ENCODE measurements at places on chromosomes 16 and 17. TPM values are rescaled to one million over a fixed set of nuclear protein-coding genes. Genes with fewer than 3 reads are reported as not detected.

NXN gene
- total RNA-seq: 33.6 TPM

NPEPPS gene
- 130 TPM for total RNA-seq

DNASE1 gene
- 6.0 TPM for total RNA-seq

SLC52A1 gene
- total RNA-seq: 0.07 TPM

SCIMP gene
- not detected for total RNA-seq

KRTAP3-1 gene
- total RNA-seq: not detected

SHBG gene
- not detected for total RNA-seq

PRRT2 gene
- total RNA-seq: 1.8 TPM

KRTAP1-5 gene
- not detected for total RNA-seq

LGALS9B gene
- total RNA-seq: not detected

EVI2B gene
- 2.5 TPM for total RNA-seq

MVP gene
- total RNA-seq: 184 TPM

CFAP119 gene
- total RNA-seq: 1.5 TPM

ABCC6 gene
- total RNA-seq: under 0.01 TPM

TEKT1 gene
- not detected for total RNA-seq

CDC42EP4 gene
- 21.5 TPM for total RNA-seq

CPNE7 gene
- total RNA-seq: 9.3 TPM

KIF18B gene
- 12.0 TPM for total RNA-seq

HLF gene
- total RNA-seq: under 0.01 TPM

SLFN14 gene
- total RNA-seq: not detected

TNFRSF17 gene
- not detected for total RNA-seq

PDK2 gene
- total RNA-seq: 12.3 TPM
